ENCODE measurements at places on chromosomes 4 and X.
A peak's percentile ranks its signal among the peaks of the same experiment; 100 is the strongest.

GRCh38 chr4:133997436-133997835, 204.2 kb downstream of the PABPC4L start:
- no peak for DNase-seq

DNA sequence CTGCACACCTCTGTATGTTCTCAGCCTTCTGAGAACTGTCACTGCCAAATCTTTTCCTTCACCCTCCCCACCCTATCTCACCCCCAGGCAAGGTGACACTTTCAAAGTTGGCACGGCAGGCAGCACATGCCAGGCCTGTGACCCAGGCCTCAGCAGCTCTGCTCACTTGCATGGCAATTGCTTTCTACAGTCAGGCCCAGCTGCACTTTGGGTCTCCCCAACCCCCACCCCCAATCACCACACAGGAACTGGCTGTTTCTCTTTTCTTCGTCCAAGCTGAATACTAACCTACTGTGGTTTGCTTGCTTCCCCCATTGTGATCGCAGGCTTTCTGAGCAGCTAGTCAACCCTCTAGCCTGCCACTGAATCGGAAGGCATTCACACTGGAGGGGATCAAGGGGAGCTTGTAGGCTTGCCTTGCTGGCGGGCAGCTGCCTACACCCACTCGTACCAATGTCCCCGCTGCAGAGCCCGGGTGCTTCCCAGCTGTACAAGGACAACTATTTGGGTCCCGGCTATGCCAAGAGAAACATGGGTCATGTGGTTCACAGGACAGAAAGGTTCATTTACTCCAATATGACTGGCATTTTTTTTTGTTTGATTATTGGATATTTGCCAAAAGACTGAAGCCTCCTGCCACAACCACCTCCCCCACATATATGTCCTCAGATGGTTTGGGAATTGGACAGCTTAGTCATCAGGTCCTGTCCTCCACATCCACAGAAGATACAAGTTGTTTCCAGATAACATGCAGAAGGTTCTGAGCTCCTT, 28.1 kb downstream of the SLC25A43 start:
- no peak for DNase-seq

DNA sequence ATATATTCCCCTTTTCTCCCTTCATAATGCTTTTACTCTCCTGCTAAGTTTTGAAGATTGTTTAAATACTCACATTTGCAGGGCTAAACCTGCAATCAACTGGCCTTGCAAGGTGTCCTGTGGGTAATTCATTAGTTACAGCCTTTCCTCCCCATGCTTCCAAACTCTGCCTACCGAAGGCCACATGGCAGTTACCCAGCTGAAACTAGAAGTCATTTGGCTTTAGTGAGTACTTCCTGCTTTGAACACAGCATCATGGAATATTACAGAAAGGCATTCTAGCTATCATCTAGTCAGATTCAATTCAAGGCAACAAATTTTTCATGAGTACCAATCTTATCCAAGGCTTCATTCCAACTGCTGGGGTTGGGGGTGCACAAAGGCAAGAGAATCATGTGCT, 55.6 kb downstream of the SRPX start:
- DNase-seq: no peak

- no peak for DNase-seq
These were observed 323.5 kb downstream of the PTTG2 start for GRCh38 chr4:38283724-38284123.

DNA sequence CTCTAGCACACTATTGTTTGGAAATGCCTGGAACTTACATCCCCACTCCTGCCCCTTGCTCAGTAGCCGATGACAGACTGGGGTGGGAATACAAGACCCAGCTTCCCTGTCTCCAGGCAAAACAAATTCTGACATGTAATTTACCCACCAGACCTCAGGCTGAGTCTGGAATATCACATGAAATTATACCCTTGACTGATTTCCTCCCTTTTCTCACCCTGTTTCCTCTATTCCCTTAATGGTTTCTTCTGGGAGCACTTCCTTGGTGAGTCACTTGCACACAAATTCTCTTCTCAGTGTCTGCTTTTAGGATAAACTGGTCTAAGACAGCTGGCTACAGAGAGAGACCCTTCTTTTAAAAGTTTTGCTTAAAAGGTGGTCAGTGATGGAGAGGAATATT, 65.8 kb upstream of the DIPK2B start:
- no peak for DNase-seq

DNA sequence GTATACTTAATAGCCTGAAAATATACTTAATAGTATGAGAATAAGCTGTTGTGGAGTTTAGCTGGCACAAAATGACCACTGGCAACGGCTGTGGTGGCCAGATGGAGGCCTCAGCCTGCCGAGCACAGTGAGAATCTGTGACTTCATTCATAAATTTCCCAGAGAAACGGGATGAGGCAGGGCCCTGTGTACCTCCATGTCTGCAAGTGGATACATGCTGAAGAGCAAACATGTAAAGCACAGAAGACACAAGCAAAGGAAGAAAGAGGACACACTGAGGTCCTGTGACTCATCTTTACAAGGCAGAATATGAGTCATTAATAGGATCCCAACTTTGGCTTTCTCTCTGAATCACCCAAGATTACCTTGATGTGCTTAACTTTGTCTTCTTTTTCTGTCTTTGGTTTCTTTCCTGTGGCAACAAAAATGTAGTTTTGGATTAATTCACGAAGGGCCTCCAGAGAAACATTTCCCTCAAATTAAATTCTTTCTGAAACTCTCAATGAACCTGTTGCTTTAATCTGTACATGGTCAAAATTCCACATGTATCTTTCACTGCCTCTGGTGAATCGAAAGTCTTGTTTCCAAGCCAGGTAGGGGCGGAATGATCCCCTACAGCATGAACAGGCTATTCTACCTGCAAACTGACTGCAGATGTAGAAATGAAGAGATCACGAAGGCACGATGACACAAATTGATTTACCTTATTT, 56.4 kb downstream of the IRF2 start:
- DNase-seq: no peak

DNA sequence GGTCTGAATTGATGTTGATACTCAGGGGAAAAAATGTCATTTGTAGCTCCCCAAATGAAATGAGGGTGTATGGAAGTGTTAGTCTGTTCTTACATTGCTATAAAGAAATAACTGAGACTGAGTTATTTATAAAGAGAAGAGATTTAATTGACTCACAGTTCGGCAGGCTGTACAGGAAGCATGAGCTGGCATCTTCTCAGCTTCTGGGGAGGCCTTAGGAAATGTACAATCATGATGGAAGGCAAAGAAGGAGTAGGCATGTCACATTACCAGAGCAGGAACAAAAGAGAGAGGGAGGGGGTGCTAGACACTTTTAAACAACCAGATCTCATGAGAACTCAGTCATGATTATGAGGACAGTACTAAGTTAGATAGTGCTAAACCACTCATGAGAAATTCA, 1199.9 kb upstream of the DIAPH2 start:
- DNase-seq: no peak

DNA sequence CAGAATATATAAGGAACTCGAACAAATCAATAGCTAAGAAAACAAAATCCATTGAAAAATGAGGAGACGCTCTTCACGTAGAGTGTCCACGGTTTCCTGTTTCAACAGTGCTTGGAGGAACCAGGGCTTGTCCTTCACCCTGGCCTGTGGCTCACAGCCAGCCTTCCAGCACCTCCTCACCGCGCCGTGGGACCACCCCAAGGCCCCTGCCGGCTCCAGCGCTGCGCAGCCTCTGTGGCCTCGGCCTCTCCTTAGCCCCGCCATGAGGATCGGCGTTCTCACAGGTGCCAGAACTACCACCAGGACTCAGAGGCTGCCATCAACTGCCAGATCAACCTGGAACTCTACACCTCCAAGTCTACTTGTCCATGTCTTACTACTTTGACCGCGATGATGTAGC, 52.5 kb upstream of the CTSO start:
- DNase-seq: no peak

DNA sequence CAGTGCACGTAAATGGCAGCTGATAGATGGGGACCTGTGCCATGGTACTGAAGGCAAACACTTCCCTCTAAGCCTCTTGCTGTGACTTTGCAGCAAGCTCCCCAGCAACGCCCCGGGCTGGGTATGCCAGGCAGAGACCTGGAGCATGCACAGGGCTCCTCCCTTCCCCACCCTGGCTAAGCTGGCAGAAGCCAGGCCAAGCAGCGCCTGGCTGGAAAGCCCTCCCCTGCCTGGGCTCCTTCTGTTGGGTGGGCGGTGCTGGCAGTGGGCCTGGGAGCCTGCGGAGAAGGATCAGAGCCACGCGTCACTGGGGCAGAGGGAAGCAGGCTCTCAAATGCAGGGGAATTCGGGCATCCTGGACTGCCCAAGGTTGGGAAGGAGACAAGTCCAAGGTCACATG, 3.6 kb downstream of the ATP2B3 start:
- DNase-seq: no peak

- peak; percentile 3 for DNase-seq
These were observed 763 bp downstream of the PYURF start for GRCh38 chr4:88522702-88523324.

- DNase-seq: no peak
These were observed 103.5 kb upstream of the STOX2 start for GRCh38 chr4:183801457-183802165.

- no peak for DNase-seq
These were observed 58.6 kb upstream of the CAMK2D start for GRCh38 chr4:113820108-113820507.

DNA sequence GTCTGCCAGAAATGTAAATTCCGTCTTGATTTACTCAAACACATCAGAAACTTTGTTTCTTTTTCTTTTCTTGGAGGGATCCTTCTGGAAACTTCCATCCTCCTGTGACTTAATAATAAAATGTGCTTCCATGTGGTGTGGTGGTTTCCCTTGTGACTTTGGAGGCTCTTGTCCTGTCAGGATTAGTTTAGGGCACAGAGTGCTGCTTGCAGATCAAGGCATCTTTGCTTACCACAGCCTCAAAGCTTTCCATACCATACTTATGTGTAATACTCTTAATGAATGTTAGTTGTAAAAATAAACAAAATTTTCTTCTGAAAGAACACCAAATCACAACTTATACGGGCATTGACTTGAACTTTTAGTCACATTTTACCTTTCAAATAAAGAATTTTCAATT, 27.4 kb downstream of the GBA3 start:
- no peak for DNase-seq

- no peak for DNase-seq
These were observed 53.9 kb upstream of the HEPH start for GRCh38 chrX:66110112-66110511.

GRCh38 chr4:63898961-63899360, 510.3 kb downstream of the TECRL start:
- DNase-seq: no peak

GRCh38 chrX:24151513-24151912, 2.0 kb downstream of the ZFX start:
- no peak for DNase-seq

DNA sequence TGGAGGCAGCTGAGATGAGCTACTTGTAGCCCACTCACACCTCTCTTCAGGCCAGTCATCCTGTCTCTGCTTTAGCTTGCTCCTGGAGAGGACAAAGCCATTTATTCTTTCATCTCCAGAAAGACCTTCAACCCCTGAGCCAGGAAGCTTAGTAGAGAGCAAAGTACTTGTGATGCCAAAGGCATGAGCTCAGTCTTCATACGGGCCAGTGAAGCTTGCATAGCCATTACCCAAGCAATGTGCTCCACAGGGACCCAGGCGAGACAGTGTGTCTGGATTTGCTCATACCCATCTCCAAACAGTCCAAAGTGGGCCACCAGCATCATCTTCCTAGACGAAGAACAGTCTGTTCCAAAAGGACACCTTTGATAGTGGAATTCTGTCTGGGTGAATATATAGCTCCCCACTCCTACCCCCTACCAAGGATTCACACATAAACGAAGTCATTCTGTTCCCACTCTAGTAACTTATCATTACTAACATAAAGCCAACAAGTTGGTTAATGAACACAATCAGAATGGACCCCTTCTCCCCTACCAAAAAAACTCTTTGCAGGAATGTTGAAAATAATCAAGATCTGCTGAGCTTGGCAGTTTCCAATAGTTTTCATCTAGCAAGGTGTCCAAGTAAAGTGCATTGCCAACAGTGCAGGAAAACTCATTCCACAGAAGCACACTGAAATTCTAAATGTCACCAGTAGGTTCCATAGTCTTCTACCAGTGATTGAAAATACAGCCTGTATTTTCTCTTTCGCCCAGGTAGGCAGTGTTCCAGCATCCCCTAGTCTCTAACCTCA, 6.7 kb downstream of the TNMD start:
- DNase-seq: no peak

GRCh38 chrX:64853424-64853823, 122.8 kb downstream of the ZC4H2 start:
- DNase-seq: no peak

DNA sequence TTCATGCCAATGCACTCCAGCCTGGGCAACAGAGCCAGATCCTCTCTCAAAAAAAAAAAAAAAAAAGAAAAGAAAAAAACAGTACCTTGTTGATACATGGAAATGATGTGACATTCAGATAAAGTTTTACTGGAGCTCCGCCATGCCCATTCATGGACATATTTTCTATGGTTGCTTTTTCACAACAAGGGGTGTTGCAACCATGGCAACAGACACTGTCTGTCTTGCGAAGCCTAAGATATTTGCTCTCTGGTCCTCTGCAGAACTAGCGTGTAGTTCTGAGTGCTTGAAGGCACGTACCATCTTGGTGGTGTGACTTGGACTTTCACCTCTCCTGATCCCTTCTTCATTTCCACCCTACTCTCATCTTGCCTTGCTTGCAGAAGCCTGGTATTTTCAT, 53.2 kb downstream of the TBL1X start:
- no peak for DNase-seq

DNA sequence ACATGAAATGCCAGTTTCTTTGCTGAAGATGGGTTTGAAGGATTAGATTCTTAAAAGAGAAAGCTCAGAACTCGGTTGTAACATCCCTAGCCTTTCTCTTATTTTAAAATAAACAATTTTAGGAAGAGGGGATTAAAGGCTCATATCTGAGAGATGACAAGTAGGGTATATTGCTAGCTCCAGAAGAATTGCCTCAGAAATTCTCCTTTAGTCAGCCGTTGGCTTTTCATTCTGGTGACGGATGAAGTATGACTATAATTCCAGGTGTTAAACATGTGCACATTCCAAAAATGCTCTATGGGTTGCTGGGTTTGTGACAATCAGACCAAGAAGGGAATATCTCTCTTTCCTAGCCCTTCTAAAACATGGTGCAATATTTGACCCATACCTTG, 17.8 kb downstream of the DKK2 start:
- DNase-seq: no peak

DNA sequence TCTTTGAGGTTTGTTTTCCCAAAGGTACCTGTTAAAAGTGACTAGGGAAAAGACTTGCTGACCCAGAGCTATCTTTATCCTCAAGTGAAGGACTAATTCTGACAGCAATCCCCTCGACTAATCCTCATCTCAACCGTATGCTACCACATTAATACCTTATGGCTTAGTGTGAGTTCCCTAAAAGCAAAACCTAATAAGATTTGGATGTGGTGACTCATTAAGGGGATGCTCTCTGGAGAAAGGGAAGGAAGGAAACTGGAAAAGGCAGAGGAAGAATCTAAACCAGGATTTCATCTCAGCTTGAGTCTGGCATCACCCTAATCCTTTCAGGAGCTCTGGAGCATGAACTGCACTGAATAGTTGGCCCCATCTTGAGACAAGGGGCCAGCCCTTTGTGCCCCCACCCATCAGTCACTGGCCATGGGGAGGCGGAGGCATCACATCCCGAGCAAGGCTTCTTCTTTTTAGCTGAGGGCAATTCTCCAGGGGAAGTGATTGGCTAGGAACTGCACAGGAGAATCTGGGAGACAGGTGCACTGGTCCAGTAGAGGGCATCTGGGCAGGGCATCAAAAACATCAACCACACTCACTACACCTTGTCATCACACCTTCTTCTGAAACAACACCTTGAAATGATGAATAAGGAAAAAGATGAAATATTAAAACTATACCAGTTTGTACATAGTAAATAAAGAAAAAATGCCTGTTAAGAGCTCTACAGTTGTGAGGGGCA, 6.9 kb upstream of the BBS7 start:
- DNase-seq: peak; percentile 48

Measured in neuronal stem cell (in vitro differentiated cells).